ENCODE measurements at places on chromosomes 1 and 21.

- no peak for DNase-seq
Measured at GRCh38 chr1:15578921-15579682, 5.7 kb downstream of the AGMAT start.

DNA sequence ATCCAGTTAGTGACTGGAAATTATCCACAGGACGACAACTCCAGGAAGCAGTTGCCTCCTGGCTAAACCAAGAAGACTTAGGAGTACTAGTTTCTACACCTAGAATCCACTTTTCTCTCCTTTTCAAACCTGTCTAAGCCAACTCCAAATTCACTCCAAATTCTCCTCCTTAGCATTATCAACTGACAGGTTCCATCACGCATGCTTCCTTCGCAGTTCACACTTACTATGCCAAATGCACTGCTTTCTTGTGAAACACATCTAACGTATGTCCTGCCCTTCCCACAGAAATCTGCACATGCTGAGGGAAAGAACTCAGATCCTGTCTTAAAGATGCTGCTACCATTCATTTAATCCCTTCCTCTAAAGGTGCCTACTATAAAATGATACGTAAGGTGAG, 225.9 kb downstream of the RERE start:
- DNase-seq, result no peak

GRCh38 chr21:41086569-41086968, 81.4 kb upstream of the BACE2 start:
- DNase-seq, result no peak

DNA sequence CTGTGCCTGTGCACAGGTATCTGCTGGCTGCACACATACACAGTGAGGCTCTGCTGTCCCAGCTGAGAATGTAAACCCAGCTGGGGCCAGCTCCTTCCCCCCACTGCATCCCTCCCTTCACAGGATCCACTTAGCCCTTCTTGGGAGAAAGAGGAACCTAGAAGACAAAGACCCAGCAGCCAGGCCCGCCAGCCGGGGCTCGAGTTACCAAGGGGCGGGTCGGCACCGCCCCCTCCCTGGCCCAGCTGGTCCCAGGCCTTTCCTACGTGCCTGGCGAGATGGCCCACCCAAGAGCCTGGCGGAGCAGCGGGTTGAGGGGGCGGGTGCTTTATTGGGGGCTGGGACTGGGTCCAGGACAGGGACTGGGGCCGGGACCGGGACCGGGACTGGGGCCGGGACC, 2.1 kb downstream of the SH3BGRL3 start:
- peak; percentile 82 for DNase-seq

GRCh38 chr1:89354205-89354604, 9.7 kb upstream of the GBP6 start:
- DNase-seq, result no peak

GRCh38 chr1:177729646-177730045, 240.2 kb downstream of the SEC16B start:
- no peak for DNase-seq

- no peak for DNase-seq
Measured at GRCh38 chr21:41235201-41235600, 67.2 kb downstream of the BACE2 start.

DNA sequence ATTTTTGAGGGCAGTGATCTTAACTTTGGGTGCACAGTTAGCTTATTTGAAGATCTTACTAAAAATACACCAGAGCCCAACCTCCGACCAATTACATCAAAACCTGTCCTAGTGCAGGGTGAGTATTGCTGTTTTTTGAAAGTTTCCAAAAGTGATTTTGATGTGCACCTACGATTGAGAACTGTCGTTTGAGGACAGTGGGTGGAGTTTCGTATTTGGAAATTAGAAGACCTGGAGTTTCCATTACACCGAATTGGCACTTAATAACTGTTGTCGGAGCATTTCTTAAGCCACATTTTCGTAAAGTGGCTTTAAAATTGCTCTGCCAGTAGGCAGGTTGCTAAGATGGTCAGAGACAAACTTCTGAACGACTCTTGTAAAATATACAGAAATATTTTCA, 1.1 kb downstream of the SOD1 start:
- DNase-seq, result no peak

GRCh38 chr1:159970932-159971342, 16.9 kb upstream of the SLAMF9 start:
- no peak for DNase-seq

- DNase-seq, result no peak
Measured at GRCh38 chr1:99749504-99750347, 16.7 kb downstream of the FRRS1 start.

GRCh38 chr1:156941675-156942074, 21.2 kb downstream of the LRRC71 start:
- no peak for DNase-seq

DNA sequence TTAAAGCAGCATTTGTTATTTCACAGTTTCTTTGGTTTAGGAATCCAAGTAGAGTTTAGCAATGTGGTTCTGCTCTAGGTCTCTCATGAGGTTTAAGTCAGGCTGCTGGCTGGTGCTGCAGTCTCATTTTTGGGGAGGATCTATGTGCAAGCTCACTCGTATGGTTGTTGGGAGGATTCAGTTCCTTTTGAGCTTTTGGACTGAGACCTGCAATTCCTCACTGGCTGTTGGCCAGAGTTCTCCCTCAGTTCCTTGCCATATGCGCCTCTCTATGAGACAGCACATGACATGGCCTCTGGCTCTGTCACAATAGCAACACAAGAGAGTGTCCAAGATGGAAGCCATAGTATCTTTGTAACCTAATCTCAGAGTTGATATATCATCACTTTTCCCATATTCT, 91.0 kb downstream of the OLFML2B start:
- DNase-seq, result no peak

- no peak for DNase-seq
Measured at GRCh38 chr21:42983869-42984268, 9.5 kb downstream of the PKNOX1 start.

DNA sequence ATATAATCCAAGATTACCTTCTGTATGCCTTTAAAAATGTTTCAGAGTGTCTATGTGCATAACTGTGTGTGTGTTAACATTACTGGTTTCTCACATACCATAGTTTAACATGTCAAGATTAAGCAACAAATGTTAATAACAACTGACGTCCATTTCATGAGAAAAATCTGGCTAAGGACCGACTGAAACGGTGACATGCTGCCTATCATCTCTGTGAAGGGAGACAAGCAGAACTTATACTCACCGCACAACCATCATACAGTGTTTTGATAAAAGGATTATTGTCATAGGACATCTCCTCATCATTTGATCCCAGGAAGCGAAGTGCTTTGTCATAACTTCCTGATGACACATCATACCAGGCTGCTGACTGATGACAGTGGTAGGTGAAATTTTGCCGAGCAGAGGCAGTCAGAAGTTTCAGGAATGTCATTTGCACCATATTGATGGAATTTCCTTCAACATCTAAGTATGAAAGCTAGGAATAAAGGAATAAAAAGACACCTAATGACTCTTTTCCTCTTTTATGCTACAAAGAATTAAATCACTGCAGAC, 228.8 kb downstream of the COL11A1 start:
- DNase-seq, result no peak

GRCh38 chr1:101188331-101188730, 48.5 kb upstream of the S1PR1 start:
- no peak for DNase-seq

- DNase-seq, result no peak
Measured at GRCh38 chr1:222043444-222044292, 301.8 kb upstream of the DUSP10 start.

DNA sequence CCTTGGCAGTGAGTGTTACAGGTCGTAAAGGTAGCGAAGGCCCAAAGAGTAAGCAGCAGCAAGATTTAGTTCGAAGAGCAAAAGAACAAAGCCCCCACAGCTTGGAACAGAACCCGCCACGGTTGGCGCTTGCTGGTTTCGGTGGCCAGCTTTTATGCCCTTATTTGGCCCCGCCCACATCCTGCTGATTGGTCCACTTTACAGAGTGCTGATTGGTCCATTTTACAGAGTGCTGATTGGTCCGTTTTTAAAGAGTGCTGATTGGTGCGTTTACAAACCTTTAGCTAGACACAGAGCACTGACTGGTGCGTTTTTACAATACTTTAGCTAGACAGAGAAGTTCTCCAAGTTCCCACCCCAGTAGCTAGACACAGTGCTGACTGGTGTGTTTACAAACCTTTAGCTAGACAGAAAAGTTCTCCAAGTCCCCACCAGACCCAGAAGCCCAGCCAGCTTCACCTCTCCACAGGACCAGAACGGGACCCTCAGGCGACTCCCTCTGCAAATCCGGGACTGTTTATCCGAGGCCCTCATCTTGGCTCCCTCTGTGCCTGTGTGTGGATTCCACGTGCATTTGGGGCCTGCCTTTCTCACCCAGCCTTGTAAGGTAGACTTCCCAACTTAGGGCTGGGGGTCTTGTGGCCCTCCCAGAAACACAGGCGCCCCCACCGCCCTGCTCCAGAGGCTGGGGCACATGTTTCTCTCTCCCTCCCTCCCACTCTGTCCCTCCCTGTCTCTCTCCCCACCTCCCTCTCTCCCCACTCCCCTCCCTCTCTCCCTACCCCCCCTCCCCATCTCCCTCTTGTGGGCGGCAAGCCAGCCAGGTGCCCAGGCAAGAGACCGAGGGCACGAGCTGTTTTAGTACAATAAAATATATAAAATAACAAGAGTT, 12.6 kb downstream of the FTCD start:
- no peak for DNase-seq

GRCh38 chr1:38785285-38786039, 74.1 kb downstream of the RRAGC start:
- no peak for DNase-seq

DNA sequence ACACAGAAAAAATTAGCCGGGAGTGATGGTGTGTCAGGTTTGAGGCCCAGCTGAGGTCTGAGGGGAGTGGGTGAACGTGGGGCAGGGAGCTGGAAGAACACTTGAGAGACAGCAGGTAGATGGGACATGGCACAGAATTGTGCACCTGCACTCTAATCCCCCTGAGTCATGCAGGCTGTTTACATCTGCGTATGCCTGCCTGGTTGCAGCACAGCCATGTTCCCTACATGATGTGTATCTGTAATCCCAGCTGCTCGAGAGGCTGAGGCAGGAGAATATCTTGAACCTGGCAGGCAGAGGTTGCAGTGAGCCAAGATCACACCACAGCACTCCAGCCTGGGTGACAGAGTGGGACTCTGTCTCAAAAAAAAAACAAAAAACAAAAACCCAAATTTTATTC, 44.8 kb downstream of the ATP5PO start:
- DNase-seq, result no peak

DNA sequence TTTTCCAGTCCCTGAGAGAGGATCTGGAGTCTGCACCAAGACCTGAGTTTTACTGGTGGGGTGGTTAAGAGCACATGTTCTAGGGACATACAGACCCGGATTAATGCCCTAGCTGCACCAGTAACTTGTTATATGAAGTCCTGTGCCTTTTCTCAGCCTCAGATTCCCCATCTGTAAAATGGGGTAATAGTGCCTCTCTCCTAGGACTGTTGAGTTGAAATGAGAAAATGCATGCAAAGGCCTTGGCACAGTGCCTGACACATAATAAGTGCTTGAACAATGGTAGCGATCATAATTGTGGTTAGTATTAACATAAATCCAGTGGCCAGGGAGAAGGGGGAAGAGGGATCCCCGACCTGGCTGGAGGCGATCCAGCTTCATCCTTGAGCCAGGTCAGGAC, 12.3 kb downstream of the AHDC1 start:
- DNase-seq, result no peak

- DNase-seq, result no peak
Measured at GRCh38 chr1:11806307-11806936, 431 bp downstream of the CLCN6 start.

GRCh38 chr1:14599183-14599791, 802 bp downstream of the KAZN start:
- DNase-seq, result peak; percentile 56

- no peak for DNase-seq
Measured at GRCh38 chr1:185341196-185341781, 24.2 kb upstream of the IVNS1ABP start.

GRCh38 chr1:3067671-3068563, 1.1 kb upstream of the PRDM16 start:
- peak; percentile 33 for DNase-seq

Data from WTC11 (cell line).